ENCODE measurements at places on chromosomes 12 and 14.

- DNase-seq, result no peak
Observed at GRCh38 chr12:67586951-67587350, 61.6 kb upstream of the DYRK2 start.

GRCh38 chr14:20614038-20614840 is 23.1 kb upstream of the RNASE12 start:
- DNase-seq, result no peak

GRCh38 chr14:71103662-71104484 is 196.6 kb downstream of the PCNX1 start:
- no peak for DNase-seq

- DNase-seq, result no peak
Observed at GRCh38 chr12:52607314-52607713, 6.1 kb upstream of the KRT72 start.

DNA sequence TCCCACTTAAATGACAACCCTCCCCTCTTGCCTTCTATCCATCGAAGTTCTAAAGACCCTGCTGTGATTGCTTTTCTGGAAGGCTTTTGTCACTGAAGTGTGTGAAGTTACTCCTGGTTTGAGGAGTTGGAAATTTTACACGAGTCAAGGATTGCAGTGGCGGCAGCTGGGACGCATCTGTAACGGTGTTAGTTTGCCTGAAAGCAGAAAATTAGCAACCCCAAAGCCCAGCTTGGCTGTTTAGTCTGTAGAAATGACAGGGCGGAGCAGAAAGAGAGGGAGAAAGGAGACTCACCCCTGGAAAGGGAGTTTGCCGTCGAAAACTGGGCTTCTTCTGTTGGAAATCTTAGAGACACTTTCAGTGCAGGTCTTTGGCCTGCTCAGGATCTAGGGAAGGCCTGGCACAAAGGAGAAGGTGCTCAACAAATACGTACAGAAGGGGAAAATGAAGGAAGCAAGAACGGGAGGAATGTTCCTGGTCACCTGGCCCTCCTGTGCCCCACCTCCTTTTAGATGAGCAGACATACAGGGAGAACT is 931 bp upstream of the MYF5 start:
- no peak for DNase-seq

DNA sequence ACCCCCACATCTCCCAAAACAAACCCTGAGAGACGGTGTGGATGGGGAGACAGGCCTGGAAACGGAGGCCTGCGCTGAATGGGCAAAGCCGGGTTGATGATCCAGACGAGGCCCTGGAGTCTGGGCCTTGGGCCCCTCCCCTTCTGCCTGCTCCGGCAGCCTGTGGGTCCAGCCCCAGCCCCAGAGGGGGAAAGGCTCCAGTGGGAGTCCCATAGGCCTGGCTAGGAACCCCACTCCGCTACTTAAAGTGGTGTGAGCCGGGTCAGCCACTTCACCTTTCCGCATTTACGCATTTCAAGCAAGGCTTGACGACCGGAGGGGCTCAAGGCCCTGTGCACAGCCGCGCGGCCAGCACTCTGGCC is 695 bp upstream of the TNFAIP2 start:
- DNase-seq, result no peak

- DNase-seq, result no peak
Observed at GRCh38 chr12:94025756-94026155, 122.6 kb upstream of the PLXNC1 start.

DNA sequence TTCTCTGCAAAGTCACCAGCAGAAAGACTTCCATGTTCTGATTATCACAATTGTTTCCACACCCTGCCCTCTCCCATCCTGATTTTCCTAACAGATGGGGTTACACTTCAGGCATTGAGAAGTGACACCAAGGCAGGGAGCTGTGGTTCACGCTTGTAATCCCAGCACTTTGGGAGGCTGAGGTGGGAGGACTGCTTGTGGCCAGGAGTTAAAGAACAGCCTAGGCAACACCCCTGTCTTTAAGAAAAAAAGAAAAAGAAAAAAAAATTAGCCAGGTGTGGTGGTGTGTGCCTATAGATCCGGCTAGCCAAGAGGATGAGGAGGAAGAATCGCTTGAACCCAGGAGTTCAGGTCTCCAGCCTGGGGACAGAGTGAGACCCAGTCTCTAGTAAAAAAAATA is 5.2 kb downstream of the PPP1CC start:
- no peak for DNase-seq

GRCh38 chr12:19763488-19763887 is 324.2 kb downstream of the AEBP2 start:
- no peak for DNase-seq

- no peak for DNase-seq
Observed at GRCh38 chr12:12725956-12726554, 8.9 kb downstream of the CDKN1B start.

DNA sequence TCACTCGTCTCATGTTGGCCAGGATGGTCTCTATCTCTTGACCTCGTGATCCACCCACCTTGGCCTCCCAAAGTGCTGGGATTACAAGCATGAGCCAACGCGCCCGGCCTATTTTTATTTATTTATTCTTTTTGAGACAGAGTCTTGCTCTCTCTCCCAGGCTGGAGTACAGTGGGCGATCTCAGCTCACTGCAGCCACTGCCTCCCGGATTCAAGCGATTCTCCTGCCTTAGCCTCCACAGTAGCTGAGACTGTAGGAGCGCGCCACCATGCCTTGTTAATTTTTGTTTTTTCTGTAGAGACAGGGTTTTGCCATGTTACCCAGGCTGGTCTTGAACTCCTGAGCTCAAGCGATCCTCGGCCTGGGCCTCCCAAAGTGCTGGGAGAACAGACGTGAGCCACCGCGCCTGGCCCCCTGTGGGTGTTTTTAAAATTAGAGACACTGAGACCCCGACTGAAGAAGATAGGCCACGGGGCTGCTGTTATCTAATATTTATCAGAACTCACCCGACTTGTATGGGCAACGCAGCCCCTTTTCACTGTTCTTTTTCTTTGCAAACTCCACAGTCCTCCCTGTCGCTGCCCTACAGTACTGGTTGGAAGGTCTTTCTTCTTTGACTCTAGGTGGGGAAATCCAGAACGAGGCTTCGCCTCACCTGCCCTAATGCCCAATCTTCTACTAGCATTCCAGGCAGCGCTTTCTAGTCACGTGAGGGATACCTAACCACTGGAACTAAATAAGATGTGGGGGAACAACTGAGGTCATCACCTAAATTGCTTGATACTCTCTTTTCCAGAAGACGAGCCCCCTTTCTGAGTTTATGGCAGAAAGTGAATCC is 1.4 kb upstream of the GABARAPL1 start:
- no peak for DNase-seq

DNA sequence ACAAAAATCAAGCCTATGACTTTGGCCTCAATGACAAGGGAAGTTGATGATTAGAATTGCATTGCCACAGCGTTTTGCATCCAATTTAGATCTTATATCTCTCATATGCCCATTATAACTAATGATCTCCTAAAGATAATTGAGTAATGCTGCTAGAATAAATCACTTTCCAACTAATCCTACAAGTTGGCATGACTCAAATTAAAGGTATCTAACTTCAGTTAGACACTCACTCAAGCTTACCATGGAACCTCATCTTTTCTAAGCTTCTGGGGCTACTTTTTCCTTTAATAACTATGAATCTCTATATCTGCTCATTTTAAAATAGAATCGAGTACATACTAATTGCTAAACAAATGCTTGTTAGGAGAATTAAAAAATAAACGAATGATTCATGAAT is 427.8 kb downstream of the BTG1 start:
- DNase-seq, result no peak

DNA sequence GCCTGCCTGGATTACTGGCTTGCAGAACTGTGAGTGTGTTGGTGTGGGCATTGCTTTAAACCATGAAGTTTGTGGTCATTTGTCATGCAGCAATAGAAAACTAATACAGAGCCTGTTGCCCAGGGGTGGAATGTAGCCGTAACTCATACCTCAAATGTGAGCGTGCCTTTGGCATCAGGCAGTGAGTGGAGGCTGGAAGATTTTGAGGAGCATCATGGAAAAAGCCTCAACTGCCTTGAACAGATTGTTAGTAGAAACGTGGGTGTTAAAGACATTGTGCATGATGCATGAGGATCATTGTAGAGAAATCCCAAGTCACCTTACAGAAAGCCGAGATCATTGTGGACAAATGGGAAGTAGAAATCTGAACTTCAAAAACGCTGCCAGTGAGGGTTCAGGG is 580.5 kb downstream of the AACS start:
- no peak for DNase-seq

- no peak for DNase-seq
Observed at GRCh38 chr14:20356422-20356821, 13.0 kb downstream of the PARP2 start.

DNA sequence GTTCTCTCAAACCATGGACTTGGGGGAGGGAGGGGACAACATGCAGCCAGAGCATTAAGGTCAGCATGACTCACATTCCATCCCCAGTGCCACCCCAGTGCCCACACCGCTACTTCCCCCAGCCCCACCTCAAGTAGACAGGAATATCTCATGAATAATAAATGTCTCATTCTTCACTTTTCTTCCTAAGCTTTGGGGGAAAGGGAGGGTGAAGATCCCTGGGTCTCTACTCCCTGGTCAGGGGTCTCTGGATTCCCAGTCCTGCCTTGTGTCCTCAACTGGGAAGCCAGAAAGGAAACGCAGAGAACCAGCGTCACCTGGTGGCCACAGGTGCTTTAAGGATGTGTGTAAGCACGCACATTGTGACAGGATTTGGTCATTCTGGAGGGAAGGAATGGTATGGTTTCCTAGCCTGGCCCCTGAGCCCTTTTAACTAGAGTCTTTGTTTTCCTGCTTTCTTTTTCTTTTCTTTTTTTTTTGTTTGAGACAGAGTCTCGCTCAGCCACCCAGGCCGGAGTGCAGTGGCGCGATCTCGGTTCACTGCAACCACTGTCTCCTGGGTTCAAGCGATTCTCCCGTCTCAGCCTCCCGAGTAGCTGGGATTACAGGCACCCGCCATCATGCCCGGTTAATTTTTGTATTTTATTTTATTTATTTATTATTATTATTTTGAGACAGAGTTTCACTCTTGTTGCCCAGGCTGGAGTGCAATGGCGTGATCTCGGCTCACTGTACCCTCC is 3.4 kb downstream of the GPR84 start:
- DNase-seq, result no peak

DNA sequence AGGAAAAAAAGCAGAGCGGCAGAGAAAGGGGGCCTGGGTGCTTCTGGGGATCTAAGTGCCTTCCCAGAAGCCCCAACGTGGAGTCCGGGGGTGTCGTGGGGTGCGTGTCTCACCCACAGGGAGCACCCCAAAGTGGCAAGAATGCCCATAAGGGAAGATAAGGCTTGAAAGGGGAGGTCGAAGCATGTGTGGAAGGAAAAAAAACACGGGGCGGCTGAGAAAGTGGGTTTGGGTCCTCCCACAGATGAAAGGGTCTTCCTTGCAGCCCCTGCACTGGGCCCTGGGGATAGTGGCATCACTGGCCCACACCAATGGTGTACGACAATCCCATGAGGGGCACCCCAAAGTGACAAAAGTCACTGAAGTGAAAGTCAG is 275.5 kb downstream of the ALG10 start:
- no peak for DNase-seq

- no peak for DNase-seq
Observed at GRCh38 chr12:92442782-92443181, 260.0 kb upstream of the PLEKHG7 start.

DNA sequence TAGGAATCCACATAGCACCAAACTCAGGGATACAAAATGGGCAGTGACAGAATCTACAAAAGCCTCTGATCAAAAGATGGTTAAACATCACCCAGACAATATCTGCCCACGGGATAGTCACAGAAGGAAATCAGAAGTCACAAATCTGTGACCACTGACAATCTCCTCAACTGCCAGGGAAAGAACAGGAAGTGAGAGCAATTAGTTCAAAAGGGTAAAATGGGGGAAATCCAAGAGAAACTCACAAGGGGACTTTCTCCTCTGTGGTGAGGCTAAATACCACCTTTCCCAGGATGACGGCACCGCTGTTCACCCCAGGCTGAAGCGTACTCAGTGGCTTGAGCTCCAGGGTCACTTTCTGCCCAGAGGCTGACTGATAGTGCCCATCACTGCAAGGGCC is 10.7 kb downstream of the TTC5 start:
- no peak for DNase-seq

- DNase-seq, result no peak
Observed at GRCh38 chr12:24222968-24223367, 273.5 kb upstream of the SOX5 start.

DNA sequence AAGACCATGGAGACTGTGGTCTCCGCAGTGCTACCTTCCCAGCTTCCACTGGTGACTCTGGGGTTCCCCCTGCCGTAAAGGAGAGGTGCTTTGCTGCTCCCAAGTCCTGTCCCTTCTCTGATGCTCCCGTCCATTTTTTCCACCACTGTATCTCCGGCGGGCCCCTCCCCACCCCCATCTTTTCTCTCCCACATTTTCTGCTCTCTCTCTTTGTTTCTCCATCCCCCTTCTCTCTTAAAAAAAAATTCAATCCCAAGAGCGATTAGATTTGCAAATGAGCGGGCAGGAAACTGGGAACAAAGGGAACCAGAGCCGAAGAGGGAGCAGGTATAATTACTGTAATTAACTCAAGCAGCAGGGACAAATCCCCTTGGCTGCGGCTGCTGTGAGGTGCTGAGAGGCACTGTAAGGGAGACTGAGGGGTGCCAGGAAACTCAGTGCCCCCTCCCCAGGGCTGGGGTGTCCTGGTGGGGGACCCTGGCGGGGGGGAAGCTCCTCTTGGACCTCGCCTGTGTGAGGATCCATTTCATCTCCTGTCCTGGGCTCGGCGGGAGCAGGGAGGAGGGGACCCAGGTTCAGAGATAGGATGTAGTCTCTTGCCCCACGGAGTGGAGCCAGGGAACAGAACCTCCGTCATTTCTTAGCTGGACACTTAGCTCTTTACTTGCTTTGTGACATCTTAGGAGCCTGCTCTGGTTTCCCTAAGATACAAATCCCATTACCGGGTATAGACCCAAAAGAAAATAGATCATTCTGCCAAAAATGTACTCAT is 140.4 kb upstream of the NRXN3 start:
- DNase-seq, result no peak

DNA sequence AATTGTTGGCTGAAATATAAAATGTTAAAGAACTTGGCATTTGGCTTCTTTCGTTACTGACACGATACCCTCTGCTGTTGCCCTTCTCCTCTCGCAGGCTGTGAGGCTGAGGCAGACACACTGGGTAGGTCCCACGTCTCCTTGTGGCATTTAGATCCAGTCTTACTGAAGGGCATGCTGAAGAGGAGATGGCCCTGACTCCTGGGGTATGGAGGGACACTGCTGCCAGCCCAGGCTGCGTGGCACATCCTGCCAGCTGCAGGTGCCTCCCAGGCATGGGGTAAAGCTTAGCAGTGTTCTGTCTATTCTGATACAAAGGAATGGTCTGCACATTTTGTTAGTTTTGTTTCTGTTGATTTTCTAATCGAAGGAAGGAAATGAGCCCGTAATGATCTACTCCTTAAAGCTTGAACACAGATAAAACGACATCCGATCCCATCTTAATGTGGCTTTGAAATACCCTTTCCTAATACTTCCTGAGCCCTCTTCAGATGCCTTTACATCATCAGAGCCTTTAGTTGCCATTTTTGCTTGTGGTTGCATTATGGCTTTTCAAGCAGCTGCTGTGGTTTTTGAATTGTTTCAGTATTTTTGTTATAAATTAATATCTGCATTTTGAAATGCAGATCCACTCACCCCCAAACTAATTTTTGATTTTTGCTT is 61.1 kb downstream of the WDR20 start:
- no peak for DNase-seq
